Activated CD4-positive, CD25-positive, alpha-beta regulatory T cell treated with anti-CD3 and anti-CD28 coated beads, Interleukin-2, amount 50 U/mL, for 72 hours (primary cell): ENCODE measurements at places on chromosomes 13 and 19.
A peak's percentile ranks its signal among the peaks of the same experiment; 100 is the strongest.

GRCh38 chr19:39139971-39140453 lies 14.4 kb downstream of the PAK4 start:
- DNase-seq = no peak

GRCh38 chr13:31322026-31322425 lies 122.3 kb downstream of the B3GLCT start:
- no peak for DNase-seq

DNA sequence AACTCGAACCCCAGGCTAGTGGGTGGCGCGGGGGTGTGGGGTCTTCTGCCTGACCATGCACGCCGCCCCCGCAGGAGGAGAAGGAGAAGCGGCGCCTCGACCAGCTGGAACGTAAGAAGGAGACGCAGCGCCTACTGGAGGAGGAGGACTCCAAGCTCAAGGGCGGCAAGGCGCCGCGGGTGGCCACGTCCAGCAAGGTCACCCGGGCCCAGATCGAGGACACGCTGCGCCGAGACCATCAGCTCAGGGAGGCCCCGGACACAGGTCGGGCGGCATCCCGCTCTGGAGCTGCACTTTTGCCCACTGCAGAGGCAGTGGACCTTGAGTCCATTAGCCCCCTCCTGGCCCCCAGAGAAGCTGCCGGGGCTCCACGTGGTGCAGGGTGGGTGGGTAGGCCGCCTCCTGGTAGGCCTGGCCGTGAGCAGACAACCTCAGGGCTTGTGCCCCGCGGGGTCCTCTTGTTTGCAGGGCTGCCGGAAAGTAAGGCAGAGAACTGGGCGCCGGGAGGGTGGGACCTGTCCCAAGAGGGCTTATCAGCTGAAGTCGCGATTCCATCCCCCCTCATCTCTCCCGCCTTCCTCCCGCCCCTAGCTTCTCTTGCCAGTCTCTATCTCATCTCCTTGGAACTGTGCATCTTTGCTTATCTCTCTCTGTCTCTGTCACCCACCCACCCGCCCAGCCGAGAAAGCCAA lies 9.9 kb downstream of the CCDC124 start:
- no peak for DNase-seq

GRCh38 chr13:72412481-72412880 lies 314.9 kb downstream of the MZT1 start:
- no peak for DNase-seq

GRCh38 chr13:39867807-39868206 lies 212.3 kb downstream of the COG6 start:
- DNase-seq = no peak

- DNase-seq = no peak
These were observed 29.7 kb upstream of the FAM216B start for GRCh38 chr13:42751693-42752092.

DNA sequence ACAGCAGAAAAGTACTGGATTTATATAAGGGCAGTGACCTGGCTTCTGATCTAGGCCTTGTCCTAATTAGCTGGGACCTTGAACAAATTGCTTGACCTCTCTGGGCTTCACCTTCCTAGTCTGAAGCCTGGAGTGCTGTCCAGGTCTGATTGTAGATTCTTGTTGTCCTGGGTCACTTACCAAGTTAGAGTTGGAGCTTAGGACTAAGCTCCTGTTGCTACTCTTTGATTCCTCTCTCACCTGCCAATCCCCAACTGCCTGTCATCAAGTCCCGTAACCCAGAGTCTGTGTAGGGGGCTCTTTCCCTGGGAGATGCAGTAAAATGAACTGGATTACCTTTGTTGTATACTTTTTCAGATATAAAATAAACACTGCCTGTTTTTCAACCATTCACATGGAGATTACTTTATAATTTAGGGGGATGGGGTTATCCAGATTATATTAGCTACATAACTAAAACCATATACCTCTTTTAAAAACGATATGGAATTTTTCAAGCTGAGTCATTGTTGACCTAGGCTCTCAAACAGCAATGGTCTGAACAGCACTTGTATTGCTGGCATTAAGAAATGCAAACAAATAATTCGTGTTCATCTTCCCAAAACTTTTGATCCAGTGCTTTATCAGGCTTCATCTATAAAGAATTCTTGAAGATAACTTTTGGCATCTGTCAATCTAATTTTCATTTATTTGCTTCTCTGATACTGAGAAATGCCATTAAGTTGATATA lies 5.8 kb downstream of the ARHGAP35 start:
- DNase-seq = no peak

- no peak for DNase-seq
These were observed 20.3 kb upstream of the CEACAM1 start for GRCh38 chr19:42548552-42548951.

GRCh38 chr19:413756-414420 lies 4.9 kb upstream of the C2CD4C start:
- DNase-seq = no peak

- no peak for DNase-seq
These were observed 35.4 kb downstream of the DOCK9 start for GRCh38 chr13:98942485-98942884.

DNA sequence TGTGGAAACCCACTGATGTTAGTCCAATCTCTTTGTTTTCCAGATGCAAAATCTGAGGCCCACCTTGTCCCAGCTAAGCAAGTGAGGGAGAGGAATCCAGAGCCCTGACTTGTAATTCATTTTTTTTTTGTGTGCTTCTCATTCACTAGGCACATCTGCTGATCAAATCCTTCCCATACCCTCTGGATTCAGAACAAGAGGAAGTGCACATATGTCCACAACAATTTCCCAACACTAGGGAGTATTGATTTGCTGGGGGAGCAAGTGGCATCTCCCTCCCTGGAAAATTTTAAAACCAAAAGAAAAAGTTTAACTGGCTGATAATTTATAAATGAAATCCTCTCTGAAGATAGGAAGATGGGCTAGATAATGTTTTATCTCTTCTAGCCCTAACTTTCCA lies 94.6 kb upstream of the RFC3 start:
- DNase-seq = no peak

DNA sequence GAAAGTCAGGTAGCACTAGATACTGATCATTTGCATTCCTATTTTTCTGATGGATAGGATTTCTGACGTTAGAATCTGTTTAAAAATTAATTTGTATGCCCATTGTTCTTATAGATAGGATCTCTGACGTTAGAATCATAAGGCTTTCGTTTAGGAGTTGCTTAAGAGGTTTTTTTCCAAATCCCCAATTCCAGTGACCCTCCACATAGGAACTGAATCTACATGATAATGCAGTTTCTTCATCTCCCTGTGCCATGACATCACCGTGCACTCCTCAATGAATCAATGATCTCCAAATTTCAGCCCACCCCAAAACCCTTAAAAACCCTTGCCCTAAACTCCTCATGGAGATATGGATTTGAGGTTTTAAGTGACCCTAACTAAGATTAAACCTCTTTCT lies 87.2 kb downstream of the RXFP2 start:
- DNase-seq = no peak

DNA sequence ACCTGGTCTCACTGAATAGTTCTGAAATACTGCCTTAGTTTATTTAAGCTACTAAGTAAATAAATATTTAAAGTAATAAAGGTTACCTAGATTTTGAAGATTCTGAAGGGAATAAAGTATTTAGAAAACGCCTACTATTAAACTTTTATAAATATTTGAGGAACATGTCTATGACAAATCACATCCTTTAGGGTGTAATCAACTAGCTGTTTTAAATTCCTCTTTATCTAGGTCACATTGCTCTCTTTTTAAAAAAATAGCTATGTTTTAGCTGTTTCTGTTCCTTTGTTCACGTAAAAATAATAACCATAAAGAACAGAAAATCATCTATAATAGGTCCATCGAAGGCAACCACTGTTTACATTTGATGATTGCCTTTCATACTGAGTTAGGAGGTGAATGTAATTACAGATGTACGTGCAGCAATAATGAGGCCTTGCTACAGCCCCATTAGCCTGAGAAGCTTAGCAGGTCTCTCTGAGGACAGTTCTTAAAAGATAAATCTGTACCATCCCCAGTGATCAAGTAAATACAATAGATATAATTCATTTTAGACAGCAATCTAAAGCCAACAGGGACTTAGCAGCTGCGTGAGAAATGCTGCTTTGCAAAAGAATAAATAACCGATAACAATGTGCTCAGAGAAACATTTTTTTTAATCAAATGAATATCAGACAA lies 449.5 kb downstream of the LIG4 start:
- no peak for DNase-seq

GRCh38 chr13:90565985-90566713 lies 781.3 kb upstream of the MIR17HG start:
- no peak for DNase-seq

DNA sequence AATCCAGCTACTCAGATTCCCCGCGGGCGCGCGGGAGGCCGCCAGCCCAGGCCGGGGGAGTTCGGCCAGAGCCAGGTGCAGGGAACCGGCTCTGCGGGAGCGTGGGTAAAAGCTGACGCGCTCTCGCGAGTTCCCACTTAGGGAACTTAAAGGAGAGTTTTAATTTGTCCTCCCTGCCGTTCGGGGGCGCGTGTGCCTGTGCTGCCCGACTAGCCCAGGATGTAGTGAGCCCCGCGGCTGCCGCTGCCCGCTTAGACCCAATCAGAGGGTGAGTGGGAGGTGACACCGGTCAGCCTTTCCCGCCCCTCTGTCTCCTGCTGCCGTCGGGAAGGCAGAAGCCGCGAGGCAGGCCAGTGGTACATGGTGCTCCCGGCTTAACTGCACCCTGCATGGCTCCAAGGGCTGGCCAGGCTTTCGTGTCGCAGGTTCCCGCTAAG lies 36.0 kb upstream of the NEK3 start:
- DNase-seq = peak; percentile 52

DNA sequence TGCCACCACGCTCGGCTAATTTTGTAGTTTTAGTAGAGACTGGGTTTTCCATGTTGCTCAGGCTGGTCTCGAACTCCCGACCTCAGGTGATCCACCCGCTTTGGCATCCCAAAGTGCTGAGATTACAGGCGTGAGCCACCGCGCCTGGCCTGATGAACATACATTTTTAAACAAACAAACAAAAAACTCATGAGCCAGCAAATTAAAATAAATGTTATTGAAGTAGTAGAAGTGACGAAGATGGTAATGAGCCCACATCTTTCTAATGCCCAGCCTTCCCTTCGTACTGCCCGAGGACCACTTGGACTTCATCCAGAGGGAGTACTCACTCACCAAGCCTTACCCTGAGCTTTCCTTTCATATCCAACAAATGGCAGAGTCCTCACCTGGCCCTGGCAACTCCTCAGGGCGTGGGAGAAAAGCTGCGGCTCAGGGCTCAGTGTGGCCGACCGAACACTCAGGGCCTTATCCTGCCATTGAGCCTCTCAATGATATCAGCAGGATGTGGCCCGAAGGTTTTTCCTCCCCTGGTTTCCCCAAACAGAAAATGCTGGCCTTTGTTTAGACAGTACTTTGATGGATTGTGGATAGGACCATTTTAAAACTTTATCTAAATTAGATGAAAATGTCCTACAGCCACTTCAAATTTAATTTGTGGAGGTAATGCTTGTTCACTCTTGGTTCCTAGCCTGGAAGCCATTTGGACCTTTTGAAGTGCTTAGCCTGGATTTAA lies 22.8 kb upstream of the ABCC4 start:
- DNase-seq = no peak

DNA sequence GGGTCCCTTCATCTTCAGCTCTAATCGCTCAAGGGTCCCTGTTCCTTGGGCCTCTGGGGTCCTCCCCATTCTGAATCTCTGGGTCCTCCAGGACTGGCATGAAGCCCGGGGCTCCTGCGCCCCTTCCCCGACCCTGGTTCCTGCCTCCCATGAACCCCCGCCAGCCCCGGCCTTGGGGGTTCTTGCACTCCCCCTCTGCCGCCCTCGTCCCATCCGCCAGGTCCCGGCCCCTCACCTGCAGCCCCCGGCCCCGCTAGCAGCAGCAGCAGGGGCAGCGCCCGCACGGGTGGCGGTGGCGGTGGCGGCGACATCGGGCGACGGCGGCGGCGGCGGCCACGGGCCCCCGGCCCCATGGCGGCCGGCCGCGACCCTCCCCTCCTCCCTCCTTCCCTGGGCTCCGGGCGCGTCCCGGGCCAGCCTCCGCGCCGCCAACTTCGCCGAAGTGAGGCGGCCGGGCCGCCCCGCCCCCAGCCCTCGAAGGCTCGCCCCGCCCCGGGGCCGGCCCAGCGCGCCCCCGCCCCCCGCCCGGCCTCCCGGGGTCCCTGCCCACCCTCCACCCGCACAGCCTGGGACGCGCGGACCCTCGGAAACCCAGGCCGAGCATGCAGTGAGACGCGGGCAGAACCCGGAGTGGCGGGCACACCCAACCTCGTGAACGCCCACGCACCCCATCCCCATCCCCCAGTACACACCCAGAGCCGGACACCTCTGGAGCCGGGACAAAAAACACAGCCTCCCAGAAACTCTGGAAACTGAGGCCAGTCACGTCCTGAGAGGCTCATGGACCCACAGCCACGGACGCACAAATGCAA lies at the start of gene NOTCH3:
NOTCH3 (minus strand) TSS at position 443 of the 812 bp plus-strand sequence; CDS start at position 353, 90 bp downstream.
- DNase-seq = no peak

DNA sequence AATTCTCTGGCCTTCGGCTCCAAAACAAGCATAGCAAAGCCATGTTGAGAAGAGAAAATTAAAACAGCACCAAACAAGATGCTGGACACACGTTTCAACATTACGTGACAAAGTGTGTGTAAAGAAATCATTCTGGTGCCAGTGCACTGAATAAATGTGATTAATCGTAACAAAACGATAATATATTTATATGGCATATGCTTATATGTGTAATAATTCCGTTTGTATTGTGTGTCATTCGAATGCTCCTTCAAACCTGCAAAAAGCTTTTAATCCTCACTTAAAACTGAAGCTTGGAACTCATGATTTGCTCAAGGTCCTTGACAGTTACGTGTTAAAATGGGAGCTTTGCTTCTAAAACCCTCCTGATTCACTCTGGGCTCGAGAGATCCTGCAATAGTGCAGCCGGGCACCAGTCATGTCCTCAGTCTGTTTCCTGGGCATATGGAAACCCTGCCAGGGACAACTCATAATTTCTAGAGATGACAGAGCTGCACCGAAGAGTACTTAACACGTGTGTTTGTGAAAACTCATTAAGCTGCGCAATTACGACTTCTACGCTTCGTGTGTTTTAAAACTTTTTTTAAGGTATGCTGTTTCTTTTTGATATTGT lies 731 bp upstream of the AKAP8L start:
- DNase-seq = no peak

- no peak for DNase-seq
These were observed 1828.8 kb downstream of the PCDH9 start for GRCh38 chr13:65401315-65401714.

DNA sequence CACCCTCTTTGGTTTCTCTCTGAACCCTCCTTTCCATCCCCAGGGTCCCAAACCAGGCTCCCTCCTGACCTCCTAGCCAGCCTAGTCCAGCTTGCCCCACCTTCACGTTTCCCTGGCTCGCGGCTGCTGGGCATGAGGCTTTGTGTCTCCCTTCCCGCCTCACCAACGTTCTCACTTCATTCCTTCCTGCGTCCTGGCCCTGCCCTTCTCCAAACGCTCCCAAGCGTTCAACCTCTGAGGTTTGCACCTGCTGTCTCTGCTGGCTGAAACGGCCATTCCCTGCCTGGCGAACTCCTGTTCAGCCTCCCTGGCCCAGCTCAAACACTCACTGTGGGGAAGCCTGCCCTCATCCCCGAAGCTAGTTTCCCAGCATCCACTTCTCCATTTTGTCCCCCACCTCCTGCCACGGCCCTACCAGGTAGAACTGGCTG lies 12.4 kb downstream of the EPS8L1 start:
- no peak for DNase-seq
